M059J (cell line): ENCODE measurements at places on chromosomes 7 and 10. TPM values are rescaled to one million over a fixed set of nuclear protein-coding genes. Genes with fewer than 3 reads are reported as not detected.

Gene MKRN1
- 49.3 and 77.7 TPM in 2 replicates for total RNA-seq

Gene MSANTD7
- total RNA-seq = 14.2 and 15.1 TPM in 2 replicates

Gene ELN
- 26.2 and 65.2 TPM in 2 replicates for total RNA-seq

Gene MYL7
- not detected in 2 replicates for total RNA-seq

Gene TCAF2
- total RNA-seq = 2.3 and 3.9 TPM in 2 replicates

DNA sequence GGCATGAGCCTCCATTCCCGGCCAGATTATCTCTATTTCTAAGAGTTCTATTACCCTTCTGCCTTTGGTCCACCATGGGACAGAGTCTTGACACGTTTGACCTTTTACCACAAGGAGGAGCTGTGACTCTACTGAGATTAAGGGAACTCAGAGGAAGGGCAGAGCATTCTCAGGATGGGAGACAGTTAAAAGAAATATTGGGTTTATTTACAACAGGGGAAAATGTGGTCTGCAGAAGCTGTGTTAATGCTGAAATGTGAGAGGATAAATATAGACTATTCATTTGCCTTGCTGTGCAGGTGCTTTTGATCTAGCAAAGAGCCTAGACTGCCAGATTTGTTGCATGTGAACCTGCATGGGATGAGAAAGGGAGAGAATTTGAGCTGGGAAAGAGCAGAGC, 45.8 kb upstream of the PRSS58 start:
- DNase-seq = peak; percentile 40

GRCh38 chr7:128366300-128366699, 4.8 kb upstream of the PRRT4 start:
- DNase-seq = no peak

DNA sequence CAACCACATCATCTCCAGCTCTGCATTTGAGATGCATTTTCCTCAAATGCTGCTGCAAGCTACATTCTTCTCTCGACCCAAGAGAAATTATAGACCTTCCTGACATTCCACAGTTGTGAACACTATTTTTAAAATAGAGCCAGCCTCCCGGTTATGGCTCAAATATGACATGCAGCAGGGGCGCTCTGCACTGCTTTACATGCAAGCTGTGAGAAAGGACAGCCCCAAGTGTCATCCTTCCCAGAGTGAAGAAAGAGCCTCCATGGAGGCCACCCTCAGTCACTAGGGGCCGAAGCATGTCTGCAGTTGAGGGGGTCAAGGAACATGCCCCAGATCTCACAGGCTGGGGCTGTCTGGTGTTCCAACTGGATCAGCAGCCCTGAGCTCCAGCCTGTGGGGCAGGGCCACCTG, 63.9 kb upstream of the CHST15 start:
- peak; percentile 28 for DNase-seq

DNA sequence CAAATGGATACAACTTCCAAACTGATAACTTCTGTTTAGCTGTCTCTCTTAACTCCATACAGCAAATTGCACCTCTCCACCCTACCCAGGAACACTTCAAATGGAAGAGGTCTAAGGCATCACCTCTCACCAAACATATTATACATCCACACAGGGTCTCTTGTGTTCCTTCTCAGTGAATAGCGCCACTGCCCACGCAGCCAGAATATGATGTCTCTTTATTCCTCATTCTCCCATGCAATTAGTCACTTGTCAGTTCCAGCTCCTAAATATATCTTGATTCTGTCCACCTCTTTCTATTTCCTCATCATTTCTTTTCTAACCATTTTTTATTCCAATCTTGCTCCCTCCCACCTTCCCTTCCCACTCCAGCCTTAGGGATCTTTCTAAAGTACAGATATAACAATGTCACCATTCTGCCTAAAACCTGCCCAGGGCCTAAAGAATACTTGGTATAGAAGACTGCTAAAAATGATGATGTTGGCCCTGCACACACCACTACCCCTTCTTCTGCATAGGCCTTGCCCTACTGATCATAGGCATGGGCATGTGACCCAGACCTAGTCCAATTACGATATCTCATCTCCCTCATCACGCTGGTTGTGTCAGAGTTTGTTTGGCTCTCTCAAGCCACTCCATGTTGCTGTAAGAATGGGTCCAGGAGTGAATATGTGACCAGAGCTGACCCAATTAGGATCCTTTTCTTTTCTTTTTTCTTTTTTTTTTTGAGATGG, 5.7 kb upstream of the TSPAN14 start:
- no peak for DNase-seq
